LoVo (cell line): ENCODE measurements at places on chromosomes 5 and 9.

DNA sequence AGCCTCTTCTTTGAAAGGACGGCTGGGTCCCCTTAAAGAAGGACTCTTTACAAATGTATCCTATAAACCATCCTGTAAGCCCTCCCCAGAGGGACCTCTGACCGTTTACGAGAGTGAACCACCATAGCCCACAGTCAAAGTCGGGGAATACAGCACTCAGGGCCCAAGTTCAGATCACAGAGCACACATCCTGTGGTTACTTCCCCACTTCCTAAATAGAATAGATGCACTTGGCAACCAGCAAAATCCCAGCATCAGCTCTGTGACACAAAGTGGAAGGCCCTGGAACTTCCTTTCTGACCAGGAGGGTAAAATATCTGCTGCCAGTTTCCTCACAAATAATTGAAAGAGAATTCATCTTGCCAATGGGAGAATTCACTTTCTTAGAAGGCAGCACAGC, 6.9 kb upstream of the IGFBPL1 start:
- DNase-seq: no peak

DNA sequence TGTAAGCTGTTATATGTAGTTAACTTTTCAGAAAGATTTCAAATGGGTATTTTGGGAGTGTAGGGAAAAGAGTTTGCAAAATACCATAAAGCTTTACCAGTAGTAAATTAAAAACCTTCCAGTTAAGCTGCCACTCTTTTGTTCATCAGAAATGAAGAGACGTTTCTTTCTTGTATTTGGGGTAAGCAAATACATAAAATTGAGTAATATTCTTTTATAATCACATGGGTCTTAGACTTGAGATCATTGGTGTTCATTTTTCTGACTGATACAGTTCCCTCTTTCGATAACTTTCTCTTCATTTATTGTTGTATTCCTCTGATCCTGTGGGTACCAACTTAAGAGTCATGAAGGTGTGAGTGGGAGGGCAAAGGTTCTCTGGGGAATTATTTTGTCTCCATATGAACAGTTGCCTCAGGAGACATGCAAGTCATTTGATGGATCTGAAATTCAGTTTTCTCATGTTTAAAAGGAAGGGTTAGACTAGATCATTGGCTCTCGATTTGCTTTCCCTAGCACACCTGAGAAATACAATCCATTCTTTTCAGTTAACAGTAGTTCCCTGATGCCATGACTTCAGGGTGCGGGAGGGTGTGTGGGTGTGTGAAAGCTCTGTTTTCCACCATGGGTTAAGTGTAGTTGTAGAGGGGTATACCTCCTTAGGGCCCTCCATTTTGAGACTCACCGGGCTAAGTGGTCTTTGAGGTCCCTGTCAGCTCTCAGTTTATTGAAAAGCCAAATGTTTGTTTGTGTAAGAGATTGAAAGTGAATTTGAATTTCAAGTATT, 47.7 kb downstream of the CNTRL start:
- no peak for DNase-seq

- no peak for DNase-seq
Observed at GRCh38 chr9:106287731-106288130, 575.2 kb upstream of the ZNF462 start.

- peak; percentile 37 for DNase-seq
Observed at GRCh38 chr9:109098171-109098959, 21.4 kb downstream of the TMEM245 start.

GRCh38 chr5:1983919-1984695, 101.4 kb upstream of the IRX4 start:
- no peak for DNase-seq

DNA sequence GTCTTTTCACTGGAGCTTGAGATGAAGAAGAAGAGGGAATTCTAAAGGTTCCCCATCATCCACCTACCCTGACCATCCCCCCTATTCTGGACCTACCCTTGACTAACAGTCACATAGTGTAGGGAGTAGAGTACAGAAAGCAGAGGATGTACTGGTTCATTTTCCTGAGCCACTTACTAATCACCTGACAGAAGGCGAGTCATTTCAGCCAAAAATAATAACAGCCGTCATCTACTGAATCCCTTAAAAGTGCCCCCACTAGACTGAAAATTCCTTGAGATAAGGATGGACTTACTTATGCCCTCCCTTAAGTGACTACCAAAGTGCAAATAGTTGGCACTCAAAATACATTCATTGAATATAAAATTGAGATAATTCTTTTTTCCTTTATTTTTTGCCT, 112.2 kb downstream of the FOXD1 start:
- DNase-seq: no peak

- DNase-seq: no peak
Observed at GRCh38 chr5:55363856-55364255, 56.1 kb downstream of the MTREX start.

DNA sequence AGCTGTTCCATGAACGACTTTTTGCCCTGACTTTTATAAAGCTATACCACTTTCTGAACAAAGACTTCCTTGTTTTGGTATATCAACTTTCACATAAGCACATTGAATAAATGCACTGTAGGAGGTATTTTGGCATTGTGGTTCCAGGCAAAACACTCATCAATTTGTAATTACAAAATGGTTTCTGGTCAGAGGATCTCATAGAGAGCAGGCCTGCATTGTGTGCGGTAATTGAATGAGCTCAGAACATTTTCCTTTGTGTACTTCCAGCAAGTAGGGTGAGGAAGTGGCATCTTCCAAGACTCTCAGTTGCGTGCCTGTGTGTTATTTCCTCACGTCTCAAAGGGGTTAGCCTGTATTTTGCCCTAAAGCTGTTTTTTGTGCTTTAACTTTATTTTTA, 89.2 kb downstream of the PDE6A start:
- no peak for DNase-seq

- no peak for DNase-seq
Observed at GRCh38 chr5:148398698-148399121, 15.0 kb downstream of the FBXO38 start.

- DNase-seq: no peak
Observed at GRCh38 chr9:136252846-136253245, 7.2 kb upstream of the QSOX2 start.

- DNase-seq: no peak
Observed at GRCh38 chr9:77386187-77386586, 208.9 kb downstream of the VPS13A start.

- DNase-seq: no peak
Observed at GRCh38 chr5:180080486-180081280, 9.1 kb upstream of the RNF130 start.

DNA sequence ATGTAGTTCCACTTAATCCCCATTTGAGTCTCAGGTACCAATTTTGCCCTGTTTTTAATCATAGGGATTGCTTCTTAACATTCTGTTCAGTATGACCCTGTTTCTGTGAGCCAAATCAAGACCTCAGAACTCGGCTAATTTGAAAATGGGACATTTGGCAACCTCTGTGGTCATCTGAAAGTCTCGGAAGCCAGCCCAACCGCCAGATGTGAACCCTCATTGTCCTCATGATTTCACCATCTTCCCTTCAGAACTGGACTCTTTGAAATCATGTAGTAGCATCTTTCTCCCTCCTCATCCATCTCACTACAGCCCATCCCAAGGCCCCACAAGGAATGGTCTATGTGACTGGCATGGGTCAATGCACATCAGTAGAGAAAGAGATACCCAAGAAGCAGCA, 88.9 kb downstream of the S1PR3 start:
- no peak for DNase-seq

GRCh38 chr9:31323726-31324444, 1060.6 kb upstream of the ACO1 start:
- no peak for DNase-seq

- DNase-seq: no peak
Observed at GRCh38 chr9:20361656-20362570, 260.4 kb downstream of the MLLT3 start.

- peak; percentile 39 for DNase-seq
Observed at GRCh38 chr9:19404283-19405075, 4.3 kb upstream of the ACER2 start.

GRCh38 chr9:61665330-61665751, 475.5 kb downstream of the SPATA31A7 start:
- DNase-seq: no peak

- DNase-seq: no peak
Observed at GRCh38 chr5:82745016-82745415, 332.2 kb downstream of the TMEM167A start.

GRCh38 chr5:107855171-107855570, 184.4 kb upstream of the EFNA5 start:
- no peak for DNase-seq

DNA sequence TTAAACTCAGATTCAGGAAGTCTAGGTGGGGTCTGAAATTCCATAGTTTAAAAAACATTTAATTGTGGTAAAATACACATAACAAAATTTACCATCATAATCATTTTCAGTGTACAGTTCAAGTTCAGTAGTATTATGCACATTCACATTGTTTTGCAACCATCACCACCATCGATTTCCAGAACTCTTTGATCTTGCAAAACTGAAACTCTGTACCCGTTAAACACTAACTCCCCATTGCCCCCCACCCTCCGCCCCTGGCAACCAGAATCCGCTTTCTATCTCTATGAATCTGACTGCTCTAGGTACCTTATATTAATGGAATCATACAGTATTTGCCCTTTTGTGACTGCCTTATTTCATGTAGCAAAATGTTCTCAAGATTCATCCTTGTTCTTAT, 117.5 kb downstream of the CEP120 start:
- DNase-seq: no peak

DNA sequence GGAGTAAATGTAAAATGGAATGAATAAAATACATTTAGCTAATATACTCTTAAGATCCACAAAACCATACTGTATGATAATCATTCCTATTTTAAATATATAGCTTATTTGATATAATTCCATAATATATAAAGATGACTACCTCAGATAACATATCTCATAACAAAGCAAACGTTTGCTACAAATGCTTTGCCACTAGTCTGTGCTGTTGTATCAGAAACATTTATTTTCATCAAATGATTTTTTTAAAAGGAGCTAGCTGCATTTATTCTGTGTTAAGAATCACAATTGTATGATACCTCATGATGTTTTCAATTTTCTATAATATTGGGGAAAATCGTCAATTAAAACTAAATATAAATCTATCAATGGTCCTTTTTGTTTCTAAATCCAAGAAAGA, 567.2 kb downstream of the PTPRD start:
- DNase-seq: peak; percentile 23

DNA sequence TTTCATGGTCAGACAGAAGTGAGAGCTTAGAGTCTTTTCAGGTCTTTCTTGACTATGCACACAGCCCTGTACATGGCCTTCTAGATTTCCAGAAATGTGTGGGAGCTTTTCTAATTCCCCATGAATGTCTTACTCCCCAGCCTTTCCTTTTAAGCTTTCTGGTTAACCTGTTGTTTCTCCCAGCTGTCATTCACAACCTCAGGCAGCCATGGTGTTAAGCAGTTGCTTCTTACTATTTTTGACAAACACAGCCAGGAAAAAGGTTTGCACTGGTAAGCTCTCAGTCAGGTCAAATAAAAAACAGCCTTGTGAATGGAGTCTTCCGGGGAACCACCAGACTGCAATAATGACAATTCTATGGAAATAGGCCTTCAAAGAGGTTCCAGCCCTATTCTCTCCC, 84.9 kb downstream of the MTREX start:
- no peak for DNase-seq

- no peak for DNase-seq
Observed at GRCh38 chr9:112762726-112763518, 12.4 kb downstream of the SNX30 start.

GRCh38 chr5:138371454-138371853, 19.0 kb downstream of the KDM3B start:
- no peak for DNase-seq

DNA sequence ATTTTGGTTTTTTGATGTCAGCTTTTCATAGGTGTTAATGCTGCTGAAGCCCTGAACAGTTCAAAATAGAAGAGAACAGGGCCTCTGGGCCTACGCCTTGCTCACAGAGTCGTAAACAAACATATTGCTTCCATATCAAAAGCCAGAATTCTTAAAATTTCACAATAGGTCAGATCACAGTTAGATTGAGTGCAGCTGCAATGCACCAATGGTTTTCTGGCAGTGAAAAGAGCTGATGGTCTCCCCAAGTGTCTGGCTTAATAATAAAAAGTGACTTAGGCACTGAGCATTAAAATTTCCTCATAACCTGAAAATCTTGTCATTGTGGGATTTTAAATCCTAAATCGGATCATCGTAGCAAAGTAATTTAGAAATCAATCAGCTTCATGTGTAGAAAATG, 493.0 kb downstream of the CAAP1 start:
- no peak for DNase-seq

DNA sequence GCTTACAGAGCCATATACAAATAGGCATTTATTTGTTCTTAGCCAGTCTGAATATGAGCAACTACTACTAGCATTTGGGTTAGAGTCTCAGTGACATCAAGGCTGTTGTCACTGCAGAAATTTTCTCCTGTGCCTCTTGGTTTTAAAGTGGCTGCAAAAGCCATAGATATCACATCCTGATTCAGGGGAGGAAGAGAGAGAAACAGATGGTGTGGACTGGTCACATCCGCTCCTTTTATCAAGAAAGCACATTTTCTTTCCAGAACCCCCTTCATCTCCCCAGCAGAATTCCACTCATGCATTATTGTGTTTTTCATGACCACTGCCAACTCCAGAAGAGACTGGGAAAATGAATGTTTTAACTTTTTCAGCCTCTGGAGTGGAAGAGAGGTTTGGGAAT, 69.8 kb downstream of the PTTG1 start:
- no peak for DNase-seq

DNA sequence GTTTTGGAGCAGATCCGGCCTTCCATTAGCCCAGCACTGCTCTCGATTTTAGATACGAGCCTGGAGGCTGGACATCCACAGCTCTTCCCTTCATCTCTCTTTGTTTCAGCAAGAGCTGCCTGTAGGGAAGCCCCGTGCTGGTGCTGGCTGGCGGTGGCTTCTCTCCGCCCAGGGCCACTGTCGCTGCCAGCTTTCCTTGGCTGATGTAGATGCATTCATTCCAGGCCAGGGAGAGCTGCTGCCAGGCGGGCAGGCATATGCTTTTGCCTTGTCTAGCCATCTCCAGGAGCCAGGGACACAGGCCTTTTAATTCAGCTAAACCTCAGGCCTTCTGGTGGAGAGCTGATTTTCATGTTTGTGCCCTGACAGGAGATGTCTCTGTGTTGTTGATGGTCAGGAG, 409.3 kb upstream of the CLINT1 start:
- DNase-seq: no peak

DNA sequence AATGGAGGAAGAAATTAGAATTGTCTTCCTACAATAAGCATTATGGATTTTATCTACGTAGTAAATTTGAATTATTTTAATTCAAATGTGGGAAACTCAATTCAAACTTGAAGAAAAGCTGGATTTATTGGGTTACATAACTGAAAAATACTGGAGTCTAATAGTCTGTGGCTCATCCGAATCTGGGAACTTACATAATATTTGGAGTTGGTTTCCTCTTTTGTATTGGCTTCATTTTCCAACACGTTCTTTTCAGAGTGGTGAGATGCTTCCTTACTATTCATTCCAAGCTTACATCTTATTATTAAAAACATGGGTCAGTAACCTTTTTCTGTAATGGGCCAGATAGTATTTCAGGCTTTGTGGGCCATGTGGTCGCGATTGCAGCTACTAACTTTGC, 164.8 kb downstream of the ARHGAP26 start:
- no peak for DNase-seq

- DNase-seq: no peak
Observed at GRCh38 chr5:81164476-81164875, 68.6 kb upstream of the CKMT2 start.

GRCh38 chr9:123276551-123276950, 8.2 kb upstream of the STRBP start:
- DNase-seq: no peak

GRCh38 chr9:35984021-35984420, 26.1 kb upstream of the OR2S2 start:
- DNase-seq: no peak
